ENCODE measurements at places on chromosomes 5 and 9.

GRCh38 chr5:73565969-73566547 is 515 bp downstream of the UTP15 start:
- peak overlapping the region; percentile 74 for H3K4me3 ChIP-seq
- H3K36me3 ChIP-seq: peaks cover 7% of the 10 kb centered on the region
- H3K27me3 ChIP-seq: no peaks in the 10 kb centered on the region
- no peak for DNase-seq

DNA sequence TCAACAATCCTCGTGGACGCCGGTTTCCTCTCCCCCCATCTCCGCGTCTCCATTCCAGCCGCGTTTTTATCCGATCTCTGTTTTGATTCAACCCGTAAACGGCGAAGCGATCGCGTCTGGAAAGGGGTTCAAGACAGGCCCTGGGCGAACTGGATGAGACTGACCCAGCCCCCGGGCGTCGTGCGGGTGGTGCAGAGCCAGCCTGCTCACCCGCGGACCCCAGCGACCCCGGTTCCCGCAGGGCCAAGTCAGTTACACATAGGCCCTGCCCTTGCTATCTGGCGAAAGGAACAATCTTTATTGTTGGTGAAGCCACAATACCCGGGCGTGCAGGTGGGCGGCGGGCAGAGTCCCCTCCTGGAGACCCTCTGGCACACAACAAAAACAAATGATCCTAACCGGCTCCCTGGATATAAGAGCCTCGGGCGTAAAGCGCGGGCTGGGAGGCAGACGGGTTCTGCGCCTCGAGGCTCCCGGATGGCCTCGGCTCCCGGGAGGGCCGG is 1.8 kb downstream of the TLX3 start:
- H3K27me3 ChIP-seq: peaks cover 87% of the 10 kb centered on the region
- peaks cover 38% of the 10 kb centered on the region for H3K4me1 ChIP-seq
- H3K27ac ChIP-seq: no peak overlapping the region
- no peaks in the 10 kb centered on the region for H3K36me3 ChIP-seq
- H3K4me3 ChIP-seq: peak overlapping the region; percentile 45
- DNase-seq: no peak

DNA sequence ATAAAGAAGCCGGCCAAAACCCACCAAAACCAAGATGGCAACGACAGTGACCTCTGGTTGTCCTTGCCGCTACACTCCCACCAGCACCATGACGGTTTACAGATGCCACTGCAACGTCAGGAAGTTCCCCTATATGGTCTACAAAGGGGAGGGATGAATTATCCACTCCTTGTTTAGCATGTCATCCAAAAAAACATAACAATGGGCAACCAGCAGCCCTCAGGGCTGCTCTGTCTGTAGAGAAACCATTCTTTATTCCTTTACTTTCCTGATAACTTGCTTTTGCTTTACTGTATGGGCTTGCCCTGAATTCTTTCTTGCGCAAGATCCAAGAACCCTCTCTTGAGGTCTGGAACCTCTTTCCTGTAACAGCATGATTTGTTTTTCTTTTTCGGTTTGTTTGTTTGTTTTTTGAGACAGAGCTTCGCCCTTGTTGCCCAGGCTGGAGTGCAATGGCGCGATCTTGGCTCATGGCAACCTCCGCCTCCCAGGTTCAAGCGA is 2.0 kb upstream of the UAP1L1 start:
- H3K36me3 ChIP-seq: peaks cover 18% of the 10 kb centered on the region
- H3K4me3 ChIP-seq: no peak overlapping the region

- H3K27me3 ChIP-seq: no peaks in the 10 kb centered on the region
- no peak for DNase-seq
- peaks cover 30% of the 10 kb centered on the region for H3K4me1 ChIP-seq
Observed at GRCh38 chr9:38208206-38208901, 139.3 kb upstream of the SHB start.

DNA sequence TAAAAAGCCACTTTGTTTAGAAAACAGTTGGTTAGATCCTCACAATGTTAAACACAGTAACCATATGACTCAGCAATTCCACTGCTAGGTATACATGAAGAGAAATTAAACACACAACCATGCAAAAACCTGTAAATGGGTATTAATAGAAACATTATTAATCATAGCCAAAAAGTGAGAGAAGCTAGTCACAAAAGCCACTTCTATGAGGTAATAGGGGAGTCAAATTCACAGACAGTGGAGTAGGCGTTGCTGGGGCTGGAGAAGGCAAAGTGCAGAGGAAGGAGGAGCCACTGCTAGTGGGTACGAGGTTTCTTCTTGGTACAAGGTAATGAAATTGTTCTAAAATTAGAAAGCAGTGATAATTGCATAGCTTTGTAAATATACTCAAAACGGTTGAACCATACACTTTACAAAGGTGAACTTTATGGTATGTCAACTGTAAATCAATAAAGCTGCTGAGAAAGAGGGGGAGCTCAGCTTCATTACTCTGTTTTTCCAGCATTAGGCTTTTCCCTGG is 364.4 kb downstream of the GADD45G start:
- no peak overlapping the region for H3K27ac ChIP-seq
- H3K4me3 ChIP-seq: no peak overlapping the region
- no peaks in the 10 kb centered on the region for H3K4me1 ChIP-seq
- H3K27me3 ChIP-seq: no peaks in the 10 kb centered on the region
- H3K36me3 ChIP-seq: no peaks in the 10 kb centered on the region
